ENCODE measurements at places on chromosomes 1 and 21.

GRCh38 chr1:87204921-87205320 is 123.8 kb upstream of the LMO4 start:
- no peak for DNase-seq

GRCh38 chr1:38477811-38478210 is 381.8 kb downstream of the RRAGC start:
- DNase-seq: no peak

- no peak for DNase-seq
These were observed 36.2 kb downstream of the CLIC6 start for GRCh38 chr21:34705011-34705410.

- DNase-seq: no peak
These were observed 8.0 kb upstream of the RNPC3 start for GRCh38 chr1:103517380-103518047.

DNA sequence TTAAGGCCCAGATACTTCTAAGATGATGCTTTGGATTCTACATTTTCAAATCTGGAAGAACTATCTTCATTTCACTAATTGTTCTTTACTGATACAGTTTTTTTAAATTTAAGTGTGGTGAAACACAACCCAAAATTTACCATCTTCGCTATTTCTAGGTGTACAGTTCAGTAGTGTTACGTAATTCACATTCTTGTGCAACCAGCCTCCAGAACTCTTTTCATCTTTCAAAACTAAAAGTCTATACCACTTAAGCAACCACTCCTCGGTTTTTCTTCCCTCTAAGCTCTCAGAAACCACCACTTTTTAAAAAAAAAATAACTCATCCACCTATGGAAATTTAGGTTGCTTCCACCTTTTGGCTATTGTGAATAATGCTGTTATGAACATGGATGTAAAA is 220.7 kb downstream of the PDE4B start:
- no peak for DNase-seq

- DNase-seq: no peak
These were observed 44.4 kb upstream of the SCCPDH start for GRCh38 chr1:246679794-246680177.

GRCh38 chr1:33232716-33233115 is 23.6 kb upstream of the ZNF362 start:
- no peak for DNase-seq

DNA sequence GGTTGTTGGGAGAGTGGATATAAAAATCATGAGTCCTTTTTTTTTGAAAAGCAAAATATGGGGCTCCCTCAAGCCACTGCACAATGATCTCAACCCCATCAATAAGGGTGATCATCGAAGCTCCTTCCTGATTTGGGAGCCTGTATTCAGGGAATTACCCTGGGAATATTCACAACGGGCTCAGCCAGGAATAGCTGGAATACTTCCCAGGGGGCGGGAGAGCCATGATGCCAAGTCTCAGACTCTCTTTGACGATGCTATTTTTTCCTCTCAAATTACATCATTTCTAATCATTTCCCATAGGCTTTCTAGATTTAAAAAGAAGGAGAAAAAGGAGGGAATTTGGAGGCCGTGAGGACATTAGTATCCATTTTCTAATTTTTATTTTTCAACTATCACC is 18.4 kb downstream of the OLIG1 start:
- no peak for DNase-seq
